Kidney capillary endothelial cell (primary cell): ENCODE measurements at places on chromosomes 3 and 15.
A peak's percentile ranks its signal among the peaks of the same experiment; 100 is the strongest.

DNA sequence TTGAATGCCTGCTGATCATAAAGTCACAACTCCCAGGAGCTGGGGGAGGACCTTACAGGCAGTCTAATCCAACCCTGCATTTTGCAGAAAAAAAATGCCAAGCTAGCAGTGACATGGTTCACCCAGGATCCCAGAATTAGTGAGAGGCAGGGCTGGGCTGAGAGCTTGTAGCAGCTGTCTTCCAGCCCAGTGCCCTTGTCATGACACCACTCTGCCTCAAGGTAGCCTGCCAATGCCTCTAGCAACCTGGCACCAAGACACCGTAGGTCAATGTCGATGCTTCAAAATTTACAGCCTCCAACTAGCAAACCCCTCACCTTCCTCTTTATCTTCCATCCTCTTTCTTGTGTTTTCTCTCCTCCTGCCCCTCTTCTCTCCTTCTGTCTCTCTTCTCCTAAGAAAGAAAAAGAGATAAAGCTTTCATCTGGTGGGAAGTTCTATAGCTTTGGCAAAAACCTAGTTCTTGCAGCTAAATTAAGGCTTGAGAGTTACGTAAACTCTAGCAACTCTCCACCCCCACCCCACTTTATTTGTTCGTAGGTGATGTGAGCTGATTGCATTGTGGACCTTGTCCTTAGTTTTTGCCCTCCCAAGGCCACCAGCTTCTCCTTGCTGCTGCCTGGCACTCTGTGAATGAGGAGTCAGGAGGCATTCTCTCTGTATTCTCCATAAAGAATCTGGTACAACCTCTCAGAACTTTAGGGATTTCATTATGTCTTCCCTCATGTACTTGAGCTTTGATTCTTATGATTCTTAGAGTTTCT is 18.3 kb upstream of the BFSP2 start:
- DNase-seq = no peak

DNA sequence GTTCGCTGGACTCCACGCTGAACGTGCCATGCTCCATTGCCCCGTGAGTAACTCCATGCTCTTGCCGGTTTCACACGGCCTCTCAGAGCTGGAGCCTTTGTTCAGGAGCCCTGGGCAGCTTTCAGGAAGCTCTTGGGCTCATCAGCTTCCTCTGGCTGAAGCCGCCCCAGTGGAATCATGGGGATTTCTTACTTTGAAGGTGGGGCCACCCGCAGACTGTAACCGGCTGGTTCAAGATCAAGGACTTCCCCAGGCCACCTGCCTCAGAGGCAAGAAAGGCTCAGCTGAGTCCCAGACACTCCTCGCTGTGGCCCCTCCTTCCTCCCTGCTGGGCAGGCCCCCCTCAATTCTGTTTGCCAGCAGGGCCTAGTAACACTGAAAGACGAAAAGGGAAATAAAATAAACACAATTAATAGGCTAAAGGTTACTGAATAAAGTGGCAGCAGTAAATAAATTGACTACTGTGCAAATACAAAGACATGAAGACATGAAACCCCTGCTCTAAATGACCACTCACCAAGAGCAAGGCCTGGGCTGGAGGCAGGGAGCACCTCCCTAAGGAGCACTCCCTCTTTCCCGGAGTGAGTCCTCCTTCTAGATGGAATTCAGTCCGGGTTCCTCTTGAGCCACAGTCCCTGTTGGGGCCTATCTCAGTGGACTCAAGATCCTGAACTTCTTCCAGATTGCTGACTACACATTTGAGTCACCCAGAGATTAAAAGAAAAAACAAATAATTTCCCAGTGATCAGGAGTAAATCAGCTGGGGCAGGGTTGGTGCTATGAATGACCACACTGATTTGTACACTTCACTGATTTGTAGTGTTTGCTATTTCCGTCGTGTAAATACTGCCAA is 51.0 kb downstream of the ZDHHC19 start:
- DNase-seq = peak; percentile 57

- no peak for DNase-seq
Observed at GRCh38 chr3:48412375-48413001, 17.4 kb downstream of the PLXNB1 start.

GRCh38 chr3:120850381-120851295 is 57.4 kb upstream of the STXBP5L start:
- no peak for DNase-seq

DNA sequence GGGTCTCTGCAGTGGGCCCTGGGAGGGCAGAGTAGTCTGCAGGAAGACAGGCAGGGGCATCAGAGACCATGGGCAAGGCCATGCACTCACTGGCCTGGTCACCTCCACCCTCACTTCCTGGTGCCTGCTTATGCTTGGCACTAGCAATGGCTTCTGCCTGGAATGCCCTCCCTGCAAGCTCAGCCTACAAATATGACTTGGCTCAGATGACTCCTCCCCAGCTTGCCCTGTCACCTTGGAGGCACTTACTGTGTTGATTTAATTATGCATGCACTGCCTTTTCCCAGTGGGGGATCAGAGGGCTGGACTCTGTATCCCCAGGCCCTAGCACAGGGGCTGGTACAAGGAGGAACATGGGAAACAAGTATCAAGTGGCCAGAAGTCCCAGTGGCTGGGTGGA is 7.8 kb downstream of the C3orf18 start:
- no peak for DNase-seq

- DNase-seq = no peak
Observed at GRCh38 chr3:25897019-25897418, 107.1 kb downstream of the OXSM start.

- DNase-seq = peak; percentile 32
Observed at GRCh38 chr15:73781038-73781925, 28.1 kb upstream of the INSYN1 start.

GRCh38 chr3:5292512-5292911 is 105.0 kb downstream of the EDEM1 start:
- DNase-seq = no peak

DNA sequence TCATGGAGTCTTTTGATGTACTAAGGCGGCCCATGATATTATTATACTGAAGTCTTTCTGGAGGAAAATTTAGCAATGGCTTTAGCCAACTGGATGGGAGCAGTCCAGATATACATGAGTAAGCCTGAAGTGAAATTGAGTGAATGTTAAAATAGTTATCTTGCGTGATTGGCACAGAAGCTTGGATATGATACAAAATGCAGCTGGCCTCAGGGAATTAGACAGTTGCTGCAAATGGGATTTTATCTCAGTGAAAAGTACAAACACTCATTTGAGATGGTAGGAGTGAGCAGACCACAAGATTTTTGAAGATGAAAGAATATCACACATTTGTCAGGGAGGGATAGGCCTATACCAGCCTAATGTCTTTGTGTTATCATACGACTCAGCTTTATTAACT is 8.9 kb downstream of the LMOD3 start:
- DNase-seq = no peak

DNA sequence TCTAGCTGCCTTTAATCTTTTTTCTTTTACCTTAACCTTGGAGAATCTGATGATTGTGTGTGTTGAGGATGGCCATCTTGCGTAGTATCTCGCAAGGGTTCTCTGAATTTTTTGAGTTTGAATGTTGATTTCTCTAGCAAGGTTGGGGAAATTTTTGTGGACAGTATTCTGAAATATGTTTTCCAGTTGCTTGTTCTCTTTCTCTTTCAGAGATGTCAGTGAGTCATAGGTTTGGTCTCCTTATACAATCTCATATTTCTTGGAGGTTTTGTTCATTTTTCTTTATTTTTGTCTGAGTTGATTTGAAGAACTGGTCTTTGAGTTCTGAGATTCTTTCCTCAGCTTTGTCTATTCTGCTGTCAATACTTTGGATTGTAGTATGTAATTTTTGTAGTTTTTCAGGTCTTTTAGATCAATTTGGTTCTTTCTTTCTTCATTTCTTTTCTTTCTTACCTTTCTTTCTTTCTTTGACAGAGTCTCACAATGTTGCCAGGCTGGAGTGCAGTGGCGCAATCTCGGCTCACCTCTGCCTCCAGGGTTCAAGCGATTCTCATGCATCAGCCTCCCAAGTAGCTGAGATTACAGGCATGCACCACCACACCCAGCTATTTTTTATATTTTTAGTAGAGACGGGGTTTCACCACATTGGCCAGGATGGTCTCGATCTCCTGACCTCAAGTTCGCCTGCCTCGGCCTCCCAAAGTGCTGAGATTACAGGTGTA is 366.4 kb upstream of the RASGRP1 start:
- DNase-seq = no peak

DNA sequence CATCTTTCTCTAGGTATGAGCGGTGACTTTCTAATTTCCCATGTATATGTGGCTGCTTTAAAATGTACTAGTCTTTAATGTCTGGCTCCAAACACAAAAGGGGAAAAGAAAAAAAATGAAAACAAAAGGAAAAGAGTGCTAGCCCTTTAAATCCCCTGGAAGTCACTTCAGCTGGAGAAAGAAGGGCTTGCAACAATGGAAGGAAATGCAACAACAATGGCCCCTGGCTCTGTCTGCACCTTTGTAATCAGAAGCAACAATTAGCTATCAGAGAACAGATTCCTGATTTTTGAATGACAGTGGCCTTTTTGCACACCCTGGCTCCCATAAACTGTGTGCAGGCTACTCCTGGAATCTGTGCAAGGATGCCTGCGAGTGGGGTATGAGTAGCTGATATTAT is 591.2 kb downstream of the FHIT start:
- peak; percentile 2 for DNase-seq

GRCh38 chr3:4837374-4837930 is 141.8 kb upstream of the BHLHE40 start:
- DNase-seq = no peak

- no peak for DNase-seq
Observed at GRCh38 chr3:67863869-67864268, 209.5 kb upstream of the SUCLG2 start.

DNA sequence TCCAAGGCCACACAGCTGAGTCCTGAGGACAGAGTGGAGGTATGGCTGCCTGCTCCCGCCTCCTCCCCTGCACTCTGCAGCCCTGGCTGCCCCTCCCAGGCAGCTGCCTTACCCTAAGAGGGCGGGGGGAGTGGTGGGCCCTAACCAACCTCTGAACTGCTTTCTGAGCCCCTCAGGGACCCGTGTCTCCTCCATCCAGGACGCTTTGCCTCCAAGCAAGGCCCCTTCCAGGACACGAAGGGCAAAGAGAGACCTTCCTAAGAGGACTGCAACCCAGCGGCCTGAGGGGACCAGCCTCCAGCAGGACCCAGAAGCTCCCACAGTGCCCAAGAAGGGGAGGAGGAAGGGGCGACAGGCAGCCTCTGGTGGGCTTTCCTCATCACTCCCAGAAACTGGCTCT is 7.6 kb downstream of the NEIL1 start:
- no peak for DNase-seq

- DNase-seq = no peak
Observed at GRCh38 chr15:62498712-62499111, 333.6 kb upstream of the C2CD4B start.

- no peak for DNase-seq
Observed at GRCh38 chr15:31080591-31081014, 20.9 kb downstream of the TRPM1 start.

GRCh38 chr3:21372316-21372715 is 378.7 kb downstream of the ZNF385D start:
- DNase-seq = no peak
